CD4-positive, alpha-beta T cell (primary cell): ENCODE measurements at places on chromosomes 12 and 14.

DNA sequence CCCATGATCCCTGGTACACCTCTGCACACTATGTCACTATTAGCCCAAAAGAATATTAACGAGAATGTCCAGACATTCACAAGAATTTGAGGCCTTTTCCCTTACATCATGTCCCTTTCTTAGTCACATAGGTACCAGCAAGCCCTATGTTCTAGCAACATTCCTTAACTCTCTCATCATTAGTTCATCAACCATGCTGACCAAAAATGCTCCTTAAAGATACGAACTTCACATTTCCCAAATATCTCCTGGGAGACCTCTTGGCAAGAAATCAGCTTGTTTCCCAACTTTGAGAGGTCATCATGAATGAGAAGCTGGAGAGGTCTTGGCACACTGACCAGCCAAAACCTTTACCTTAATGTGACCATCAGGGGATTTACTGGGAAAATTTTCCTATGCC is 4.6 kb downstream of the SALL2 start:
- no peak for DNase-seq

DNA sequence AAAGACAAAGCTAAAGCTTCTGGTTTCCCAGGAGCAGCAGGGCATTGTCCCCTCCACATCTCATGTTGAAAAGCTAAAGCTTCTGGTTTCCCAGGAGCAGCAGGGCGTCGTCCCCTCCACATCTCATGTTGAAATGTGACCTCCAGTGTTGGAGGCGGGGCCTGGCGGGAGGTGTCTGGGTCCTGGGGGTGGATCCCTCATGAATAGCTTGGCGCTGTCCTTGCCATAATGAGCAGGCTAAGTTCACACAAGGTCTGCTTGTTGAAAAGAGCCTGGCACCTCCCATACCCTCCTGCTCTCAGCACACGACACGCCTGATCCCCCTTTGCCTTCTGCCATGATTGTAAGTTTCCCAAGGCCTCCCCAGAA is 123.7 kb downstream of the PIWIL1 start:
- DNase-seq = no peak

GRCh38 chr12:41213107-41213506 is 25.0 kb downstream of the PDZRN4 start:
- no peak for DNase-seq

DNA sequence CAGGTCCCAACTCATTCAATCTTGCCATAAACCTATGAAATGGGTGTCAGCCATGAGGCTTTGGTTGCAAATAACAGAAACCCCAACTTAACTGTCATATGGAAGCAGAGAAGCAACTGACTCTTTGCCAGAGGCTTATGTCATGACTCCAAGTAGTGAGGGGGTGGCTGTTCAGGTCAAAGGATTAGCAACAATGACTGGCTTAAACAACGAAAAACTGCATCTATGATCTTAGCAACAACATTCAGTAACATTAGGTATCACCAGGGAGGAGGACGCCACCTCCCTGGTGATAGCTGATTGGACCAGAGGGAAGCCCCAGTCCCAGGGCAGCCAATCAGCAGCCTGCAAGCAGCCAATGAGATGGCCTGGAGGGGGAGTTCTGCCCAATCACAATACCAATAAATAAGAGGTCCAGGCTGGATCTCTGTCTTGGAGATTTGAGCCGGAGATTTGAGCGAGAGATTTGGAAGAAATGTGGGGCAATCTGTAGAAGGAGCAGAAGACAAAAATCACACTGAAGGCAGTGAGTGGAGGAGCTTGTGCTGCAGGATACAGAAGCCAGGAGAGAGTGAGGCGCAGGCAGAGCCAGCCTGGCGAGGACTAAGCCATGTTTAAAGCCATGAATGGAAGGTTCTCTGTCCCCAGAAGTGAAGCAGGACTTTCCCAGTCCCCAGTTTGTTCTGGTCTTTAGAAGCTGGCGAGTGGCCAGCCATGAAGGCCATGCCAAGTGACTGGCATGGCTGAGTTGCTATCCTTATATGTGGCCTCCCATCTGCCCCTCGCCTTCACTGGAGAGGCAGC is 93.3 kb downstream of the CALM1 start:
- DNase-seq = no peak

GRCh38 chr12:3694673-3695072 is 58.2 kb downstream of the CRACR2A start:
- no peak for DNase-seq

DNA sequence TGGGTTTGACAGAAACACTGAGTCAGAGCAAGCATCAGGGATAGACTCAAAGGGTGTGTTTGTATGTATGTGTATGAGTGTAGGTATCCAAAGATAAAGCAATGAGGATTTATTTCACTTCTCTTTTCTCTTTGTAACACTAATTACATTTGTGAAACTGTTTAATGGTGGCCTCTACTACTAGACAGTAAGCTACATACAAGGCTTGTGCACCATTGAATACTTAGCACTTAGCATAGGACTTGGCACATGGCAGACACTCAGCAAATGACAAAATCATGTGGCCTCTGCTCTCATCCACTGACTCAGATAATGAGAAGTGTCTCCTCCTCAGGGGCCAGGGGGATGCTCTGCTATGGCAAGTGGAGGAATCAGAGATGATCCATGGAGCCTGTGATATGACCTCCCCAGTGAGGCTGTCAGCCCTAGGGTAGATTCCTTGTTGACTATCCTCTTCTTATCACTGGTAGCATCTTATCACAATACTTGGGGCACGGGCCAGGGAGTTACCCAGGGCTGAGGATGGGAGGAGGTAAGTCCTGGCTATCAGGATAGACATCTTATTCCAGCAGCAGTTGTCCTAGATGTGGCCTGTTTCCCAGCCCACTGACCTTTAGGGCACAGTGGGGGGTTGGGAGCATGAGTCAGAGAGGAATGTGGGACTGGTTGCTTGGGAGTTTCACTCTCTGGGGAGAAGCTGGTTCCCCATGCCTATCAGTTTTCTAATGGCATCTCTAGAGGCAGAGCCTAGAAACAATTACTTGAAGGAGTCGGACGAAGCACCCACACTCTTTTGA is 71.2 kb upstream of the HOXC13 start:
- DNase-seq = no peak

DNA sequence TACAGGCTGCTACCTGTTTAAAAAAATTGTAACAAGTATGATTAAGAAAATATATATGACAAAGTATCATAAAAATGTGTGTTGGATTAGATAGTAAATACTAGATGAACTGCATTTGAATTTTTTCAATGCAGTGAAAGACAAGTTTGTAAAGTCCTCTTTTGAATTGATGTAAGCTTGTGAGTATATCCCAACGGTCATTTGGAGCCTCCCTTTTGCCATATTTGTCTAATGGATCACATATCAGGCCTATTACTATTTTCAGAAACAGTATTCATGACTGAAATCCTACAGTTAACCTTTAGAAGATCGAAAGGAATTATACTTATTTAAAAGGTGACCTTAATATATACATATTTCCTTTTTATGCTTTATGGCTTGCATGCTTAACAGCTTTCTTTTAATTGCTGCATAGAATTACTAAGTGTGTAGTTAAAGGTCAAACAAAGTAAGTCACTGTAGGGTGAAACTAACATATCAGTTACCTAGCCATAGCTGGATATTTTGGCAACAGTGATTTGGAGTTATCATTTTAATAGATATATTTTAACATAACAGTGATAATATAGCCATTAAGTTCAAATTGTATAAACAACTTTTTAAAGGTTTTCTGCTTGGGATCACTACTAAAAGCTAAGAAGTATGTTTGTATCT is 53.6 kb downstream of the USP15 start:
- no peak for DNase-seq

DNA sequence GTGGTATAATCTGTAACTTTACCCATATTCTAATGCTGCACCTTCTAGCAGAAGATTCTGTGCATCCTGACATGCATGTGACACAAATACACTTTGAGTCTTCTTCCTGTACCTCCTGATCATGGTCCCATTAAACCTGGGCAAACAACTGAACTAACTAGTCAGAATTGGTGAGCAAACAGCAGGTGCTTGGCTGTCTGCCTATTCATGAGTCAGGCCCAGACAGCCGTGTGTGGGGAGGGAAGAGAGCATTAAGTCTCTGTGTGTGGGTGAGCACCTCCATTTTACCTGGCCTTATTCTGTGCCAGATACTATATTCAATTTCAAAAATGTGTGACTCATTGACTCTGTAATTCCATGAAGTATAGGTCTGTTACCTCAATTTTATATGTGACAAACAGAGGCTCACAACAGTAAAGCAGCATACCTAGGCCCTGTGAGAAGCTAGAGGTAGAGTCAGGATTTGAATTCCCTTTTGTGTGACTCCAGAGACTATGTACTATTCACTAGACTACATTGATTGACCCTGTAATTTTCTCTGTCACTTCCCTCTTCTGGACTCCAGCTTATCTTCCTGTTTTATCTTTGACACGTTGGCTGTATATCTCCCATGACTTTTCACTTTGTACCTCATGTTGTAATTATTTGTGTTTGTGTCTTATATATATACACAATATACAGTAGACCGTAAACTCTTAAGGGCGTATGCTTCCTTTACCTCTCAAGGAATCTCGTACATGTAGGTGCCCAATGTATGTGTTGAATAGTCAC is 32.2 kb downstream of the SUSD6 start:
- DNase-seq = peak; percentile 69

DNA sequence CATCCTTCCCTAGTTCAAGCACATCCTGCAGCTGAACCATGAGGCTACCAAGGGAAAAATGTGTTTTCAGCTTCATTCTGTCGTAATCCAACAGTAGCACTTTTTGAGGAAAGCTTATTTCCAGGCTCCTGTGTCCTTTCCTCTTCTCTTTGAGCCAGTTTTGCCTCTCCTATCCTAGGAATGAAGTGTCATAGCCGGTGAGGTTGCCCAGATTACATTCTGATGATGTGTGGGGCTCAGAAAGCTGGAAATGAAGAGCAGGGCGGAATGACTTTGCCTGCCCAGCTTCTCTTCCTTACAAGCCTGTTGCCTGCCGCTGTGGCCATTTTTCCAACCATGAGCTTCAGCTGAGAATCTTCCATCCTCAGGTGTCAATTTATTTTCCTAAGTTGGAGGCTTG is 381.8 kb downstream of the NUAK1 start:
- DNase-seq = no peak

- DNase-seq = no peak
Measured at GRCh38 chr12:95173392-95174251, 43.6 kb downstream of the FGD6 start.

- DNase-seq = no peak
Measured at GRCh38 chr14:22044193-22044592, 370.6 kb upstream of the OR4E1 start.

- no peak for DNase-seq
Measured at GRCh38 chr14:38225946-38226345, 18.2 kb downstream of the SSTR1 start.

GRCh38 chr12:121026274-121027045 is 10.2 kb upstream of the C12orf43 start:
- no peak for DNase-seq

DNA sequence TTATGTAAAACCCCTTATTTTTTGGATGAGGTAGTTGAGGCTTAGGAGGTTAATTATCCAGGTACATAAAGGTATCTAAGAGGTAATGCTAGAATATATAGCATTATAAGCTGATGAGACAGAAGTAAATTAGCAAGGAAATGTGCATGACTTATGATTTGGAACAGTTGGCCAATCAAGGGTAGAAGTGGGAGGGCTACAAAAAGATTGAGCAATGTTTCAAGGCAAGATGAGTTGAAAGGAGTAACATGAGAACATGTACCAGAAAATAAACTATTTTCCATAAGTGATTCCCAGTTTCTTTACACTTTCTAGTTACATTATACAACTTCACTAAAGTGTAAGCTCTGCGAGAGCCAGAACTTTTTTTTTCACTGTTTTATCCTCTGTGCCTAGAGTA is 290.9 kb downstream of the LRIG3 start:
- DNase-seq = no peak

- DNase-seq = no peak
Measured at GRCh38 chr12:45259675-45260074, 43.8 kb downstream of the ANO6 start.

DNA sequence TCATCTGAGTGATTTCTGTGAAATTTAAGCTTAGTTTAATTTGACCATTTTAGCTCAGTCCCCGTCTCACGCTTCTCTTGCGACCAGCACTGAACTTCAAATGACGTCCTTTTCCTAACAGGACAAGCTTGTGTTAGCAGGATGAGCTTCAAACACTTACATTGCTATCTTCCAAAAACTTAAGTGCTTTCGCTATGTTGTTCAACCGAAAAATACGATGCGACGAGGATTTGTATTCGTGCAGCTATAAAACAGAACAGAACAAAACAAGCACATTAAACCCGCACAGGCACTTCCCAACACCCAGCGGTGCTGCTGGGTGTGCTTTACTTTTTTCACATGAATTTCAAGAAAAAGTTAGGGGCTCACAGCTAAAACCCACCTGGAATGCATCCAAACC is 64.2 kb upstream of the DICER1 start:
- no peak for DNase-seq

DNA sequence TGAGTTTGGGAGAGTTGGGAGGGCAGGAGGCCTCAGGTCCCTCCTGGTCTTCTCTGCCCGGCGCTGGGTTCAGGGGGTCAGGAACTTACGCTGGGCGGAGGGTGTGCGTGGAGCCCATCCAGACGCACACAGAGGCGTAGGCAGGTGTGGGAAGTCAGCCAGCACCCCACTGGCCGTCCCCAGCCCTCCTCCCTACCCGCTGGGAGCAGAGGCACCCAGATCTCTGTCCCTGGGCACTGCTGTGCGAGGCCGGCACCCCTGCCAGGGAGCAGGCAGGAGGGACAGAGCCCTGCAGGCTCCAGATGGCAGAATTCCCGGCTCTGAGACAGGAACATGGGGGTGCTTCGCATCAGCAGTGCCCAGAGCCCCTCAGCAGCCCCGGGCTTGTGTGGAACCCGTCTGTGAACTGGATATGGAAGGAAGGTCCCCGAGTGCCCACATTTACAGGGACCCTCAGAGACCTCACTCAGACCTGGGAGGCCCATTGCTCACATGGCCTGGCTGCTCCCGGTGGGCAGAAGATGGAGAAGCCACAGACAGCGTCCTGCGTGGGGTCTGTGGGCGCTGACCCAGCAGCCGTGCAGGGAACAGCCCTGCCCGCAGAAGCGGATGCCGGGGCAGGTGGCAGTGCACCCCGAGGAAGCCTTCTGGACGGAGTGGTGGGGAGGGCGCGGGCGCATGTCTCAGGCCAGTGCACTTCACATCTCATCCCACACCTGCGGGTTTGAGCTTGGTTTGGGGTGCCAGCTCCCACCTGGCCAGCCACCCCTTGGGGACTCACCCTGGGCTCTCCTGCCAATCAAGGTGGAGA is 59.3 kb downstream of the LRCOL1 start:
- no peak for DNase-seq

- DNase-seq = no peak
Measured at GRCh38 chr12:92859650-92860386, 69.3 kb downstream of the EEA1 start.
